Fibroblast of upper back skin (primary cell): ENCODE measurements at places on chromosomes 7 and 10.

DNA sequence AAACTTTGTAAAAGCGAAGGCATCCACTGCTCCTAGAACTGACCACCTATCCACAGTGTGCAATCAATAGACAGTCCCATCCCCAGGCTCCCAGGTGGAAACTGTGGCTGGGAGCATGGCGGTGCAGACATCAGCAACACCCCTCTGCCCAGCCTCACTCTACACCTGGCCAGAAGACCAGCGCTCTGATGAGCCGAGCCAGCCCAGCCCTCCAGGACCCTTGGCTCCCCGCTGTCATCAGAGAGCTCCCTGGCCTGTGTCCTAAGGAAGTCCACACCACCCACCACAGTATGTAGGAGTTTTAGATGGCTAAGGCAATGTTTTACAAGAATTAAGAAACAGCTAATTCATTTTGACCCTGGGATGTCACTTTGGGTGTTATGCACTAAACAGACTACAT is 81.0 kb downstream of the VOPP1 start:
- no peak for DNase-seq

- no peak for DNase-seq
These were observed 16.9 kb downstream of the TFEC start for GRCh38 chr7:116013675-116014074.

DNA sequence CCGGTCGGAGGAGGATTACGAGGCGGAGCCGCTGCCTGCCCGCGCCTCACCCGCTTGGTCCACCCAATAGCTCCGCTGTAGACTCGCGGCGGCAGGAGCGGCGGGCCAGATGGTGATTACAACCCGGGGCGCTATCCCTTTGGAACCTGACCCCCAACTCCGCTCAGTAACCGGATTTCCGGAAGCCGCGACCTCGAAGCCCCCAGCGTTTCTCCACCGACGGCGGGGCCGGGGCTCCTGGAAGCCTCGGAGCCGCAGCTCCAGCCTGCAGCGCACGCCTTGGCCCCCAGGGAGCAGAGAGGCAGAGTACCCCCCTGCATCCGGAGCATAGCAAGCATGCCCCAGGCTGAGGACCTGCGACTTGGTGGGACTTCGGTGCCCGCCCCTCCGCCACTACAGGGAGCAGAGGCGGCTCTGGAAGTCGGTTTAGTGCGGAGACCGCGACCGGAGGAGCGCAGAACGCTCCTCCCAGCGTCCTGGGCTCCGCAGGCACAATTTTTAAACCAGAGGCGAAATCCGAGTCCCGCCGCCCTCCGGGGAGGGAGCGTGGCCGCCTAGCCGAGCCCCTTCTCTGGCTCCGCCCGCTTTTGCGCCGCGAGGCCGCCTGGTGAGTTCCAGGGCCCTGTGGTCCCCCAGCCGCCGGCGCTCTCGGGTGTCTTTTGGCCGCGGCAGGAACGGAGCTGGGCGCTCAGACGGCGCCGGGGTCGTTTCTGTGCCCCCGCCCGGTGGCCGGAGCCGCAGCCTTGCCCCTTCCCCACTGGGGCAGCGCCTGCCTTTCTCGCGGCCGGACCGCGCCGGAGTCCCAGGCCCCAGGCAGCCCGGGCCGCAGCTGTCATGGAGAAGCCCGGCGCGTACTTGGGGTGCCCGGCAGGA is 28.2 kb upstream of the BMS1 start:
- DNase-seq = no peak

DNA sequence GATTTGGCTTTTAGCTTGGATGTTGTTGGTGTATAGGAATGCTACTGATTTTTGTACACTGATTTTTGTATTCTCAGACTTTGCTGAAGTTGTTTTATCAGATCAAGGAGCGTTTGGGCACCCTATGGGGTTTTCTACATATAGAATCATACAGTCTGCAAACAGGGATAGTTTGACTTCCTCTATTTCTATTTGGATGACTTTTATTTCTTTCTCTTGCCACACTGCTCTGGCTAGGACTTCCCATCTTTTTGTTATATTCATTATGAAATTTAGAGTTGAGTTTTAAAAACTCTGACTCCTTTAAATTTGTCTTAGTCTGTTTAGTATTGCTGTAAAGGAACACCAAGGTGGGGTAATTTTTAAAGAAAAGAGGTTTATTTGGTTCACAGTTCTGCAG is 4.7 kb downstream of the ZNF786 start:
- no peak for DNase-seq

DNA sequence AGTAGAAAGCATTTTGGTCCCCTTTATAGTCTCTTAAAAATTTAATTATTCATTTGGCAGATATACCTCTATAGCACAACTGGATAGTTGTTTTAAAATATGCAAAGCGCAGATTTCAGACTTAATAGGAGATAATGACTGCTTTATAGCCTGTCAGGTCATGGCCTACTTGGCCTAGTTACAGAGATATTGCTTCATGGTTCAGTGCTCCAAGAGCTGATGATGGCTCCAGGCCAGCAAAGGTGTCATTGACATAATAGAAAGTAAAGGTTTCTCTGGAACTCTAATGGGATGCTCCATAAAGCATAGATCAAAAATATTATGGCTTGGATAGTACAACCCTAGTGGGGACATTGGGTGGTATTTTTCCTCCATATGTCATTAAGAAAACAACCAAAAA is 285.7 kb downstream of the NXPH1 start:
- DNase-seq = no peak

GRCh38 chr7:55365205-55365674 is at the start of gene LANCL2:
Gene LANCL2, plus strand, starts transcription at chr7:55365337. Its CDS starts 689 bp downstream, at chr7:55366026.
- peak; percentile 50 for DNase-seq

DNA sequence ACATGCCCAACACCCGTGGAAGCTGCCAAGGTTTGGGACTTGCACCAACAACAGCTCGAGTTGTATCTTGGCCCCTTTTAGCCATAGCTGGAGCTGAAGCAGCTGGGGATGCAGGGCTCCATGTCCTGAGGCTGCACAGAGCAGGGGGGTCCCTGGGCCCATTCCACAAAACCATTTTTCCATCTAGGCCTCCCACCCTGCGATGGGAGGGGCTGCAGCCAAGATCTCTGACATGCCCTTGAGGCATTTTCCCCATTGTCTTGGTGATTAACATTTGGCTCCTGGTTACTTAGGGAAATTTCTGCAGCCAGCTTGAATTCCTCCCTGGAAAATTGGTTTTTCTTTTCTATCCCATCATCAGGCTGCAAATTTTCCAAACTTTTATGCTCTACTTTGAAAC is 637.8 kb upstream of the VSTM2A start:
- no peak for DNase-seq

DNA sequence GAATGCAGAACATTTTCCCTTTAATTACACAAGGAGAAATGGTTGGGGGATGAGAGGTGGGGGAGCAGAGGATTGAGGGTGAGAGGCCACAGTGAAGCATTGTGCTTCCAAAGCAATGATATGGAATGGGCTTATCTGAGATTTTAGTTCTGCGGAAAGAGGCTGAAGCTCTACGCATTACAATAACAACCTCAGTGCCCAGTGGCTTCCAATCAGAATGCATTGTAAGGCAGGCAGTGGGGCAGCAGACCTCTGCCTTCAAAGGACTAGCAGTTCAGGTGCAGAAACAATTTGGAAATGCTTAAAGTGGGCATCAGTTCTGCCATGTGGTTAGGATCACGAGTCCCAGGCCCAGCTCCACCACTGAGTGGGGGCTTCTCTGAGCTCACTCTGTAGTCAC is 251.0 kb upstream of the ZMIZ1 start:
- no peak for DNase-seq

DNA sequence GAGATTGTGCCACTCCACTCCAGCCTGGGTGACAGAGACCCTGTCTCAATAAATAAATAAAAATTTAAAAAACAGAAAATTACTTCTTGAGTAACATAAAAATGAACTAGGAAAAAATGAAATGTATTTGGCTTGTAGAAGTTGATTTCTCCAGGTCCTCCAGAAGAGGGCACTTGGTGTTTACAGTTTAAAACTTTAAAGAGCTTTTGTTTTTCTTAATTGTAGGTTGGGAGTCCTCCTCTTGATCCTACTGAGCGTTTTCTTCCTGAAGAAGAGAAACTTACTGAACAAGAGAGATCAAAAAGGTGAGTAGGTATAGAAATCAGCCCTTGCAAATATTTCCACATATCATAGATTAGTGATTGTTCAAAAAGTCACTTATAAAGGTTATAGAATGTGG is 16.2 kb downstream of the KIFBP start:
- peak; percentile 53 for DNase-seq

GRCh38 chr10:123766761-123767160 is 100.6 kb downstream of the GPR26 start:
- no peak for DNase-seq

GRCh38 chr10:84537447-84537931 is 209.1 kb downstream of the CCSER2 start:
- DNase-seq = peak; percentile 64

DNA sequence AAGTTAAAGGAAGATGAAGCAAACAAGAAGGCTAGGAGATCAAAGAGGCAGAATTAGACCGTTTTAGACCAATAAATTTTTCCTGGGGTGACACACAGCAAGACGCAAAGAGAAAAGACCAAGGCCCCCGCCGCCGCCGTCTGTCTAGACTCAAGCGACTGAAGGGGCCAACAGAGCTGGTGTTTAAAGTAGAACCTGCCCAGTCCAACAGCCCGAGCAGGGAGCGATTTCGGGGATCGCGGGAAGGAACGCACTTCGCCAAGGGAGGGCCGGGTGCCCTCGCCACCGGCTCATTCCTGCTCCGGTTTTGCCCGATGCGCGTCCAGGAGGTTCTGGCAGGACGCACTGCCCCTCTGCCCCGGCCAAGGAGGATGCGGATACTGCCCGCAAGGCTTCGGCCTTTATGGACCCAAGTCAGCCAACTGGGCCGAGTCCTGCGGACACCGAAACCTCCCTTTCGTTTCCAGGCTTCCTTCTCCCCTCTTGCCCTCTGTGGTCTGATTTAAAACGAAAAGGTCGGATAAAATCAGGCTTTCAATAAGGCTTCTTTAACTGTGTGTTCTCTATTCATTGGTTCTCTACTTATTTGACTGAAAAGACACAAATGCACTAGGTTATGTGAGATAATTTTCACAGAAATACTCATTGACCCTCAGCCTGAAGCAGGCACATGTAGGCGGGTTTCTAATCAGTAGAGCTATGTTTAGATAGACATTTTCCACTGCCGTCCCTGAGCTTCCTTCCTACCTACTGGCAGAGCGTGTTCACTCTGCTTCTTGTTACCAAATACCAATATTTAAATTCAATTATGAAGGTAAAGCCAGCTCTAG is 2.2 kb upstream of the HOXA7 start:
- DNase-seq = no peak

DNA sequence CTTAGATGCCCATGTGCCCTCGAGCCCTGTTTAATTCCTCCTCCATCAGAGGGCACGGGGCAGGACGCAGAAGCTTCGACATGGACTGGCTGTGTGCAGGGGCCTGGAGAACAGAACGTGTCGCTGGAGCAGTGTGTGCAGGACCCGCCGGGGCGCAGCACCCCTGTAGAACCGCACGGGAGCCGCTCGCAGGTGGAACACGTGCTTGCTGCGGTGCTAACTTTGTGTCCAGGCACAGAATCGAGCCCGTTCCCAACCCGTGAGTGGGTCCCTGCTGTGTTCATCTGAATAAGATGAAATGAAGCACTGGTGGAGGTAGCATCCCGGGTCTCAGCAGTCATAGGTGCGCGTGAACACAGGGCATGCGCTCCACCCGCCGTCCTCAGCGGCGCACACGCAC is 116.9 kb downstream of the WDR37 start:
- no peak for DNase-seq

DNA sequence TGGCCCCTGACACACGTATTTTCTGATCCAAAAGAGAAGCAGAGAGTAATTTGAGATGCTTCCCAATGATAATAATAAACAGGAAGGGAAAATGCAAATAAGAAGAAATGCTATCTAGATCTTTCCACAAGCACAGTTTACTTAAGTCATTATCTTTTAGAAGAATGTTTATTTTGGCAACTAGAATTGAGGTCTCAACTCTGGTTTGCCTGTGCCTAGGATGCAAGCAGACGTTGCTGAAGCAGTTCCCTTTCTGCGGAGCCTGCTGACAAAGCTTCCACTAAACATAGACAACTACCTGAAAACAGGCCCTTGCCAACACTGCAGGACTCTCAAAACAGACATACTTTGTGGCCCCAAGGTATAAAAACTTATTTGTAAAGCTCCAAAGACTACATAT is 315.8 kb upstream of the POM121L12 start:
- DNase-seq = no peak

GRCh38 chr10:23338886-23339285 is 5.7 kb downstream of the C10orf67 start:
- DNase-seq = peak; percentile 32

GRCh38 chr10:68139448-68140272 is 30.4 kb downstream of the MYPN start:
- peak; percentile 78 for DNase-seq

DNA sequence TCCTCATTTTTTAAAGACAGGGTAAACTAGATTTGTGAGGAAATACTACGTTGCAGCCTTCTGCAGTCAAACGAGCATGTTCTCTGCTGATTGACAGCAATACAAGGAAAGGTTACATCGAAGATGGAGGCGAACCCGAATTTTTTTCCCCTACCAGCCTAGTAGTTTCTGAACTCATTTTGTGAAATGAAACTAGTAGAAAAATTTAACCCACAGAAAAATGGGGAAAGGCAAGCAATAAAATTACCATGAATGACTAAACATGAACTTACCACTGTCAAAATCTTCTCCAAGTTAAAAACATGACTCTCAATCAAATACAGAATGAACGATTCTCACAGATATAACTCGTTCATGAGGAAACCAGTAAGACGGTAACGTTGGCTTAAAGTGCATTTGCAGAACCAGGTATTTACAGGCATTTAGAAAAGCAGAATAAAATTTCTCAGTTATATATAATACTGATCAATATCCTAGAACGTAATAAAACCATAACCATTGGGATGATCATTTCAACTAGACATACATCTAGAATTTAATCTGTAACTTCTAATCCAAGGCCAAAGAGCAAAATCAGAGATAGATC is 73.9 kb downstream of the CELF2 start:
- no peak for DNase-seq
